ENCODE measurements at places on chromosomes 7 and 10.

DNA sequence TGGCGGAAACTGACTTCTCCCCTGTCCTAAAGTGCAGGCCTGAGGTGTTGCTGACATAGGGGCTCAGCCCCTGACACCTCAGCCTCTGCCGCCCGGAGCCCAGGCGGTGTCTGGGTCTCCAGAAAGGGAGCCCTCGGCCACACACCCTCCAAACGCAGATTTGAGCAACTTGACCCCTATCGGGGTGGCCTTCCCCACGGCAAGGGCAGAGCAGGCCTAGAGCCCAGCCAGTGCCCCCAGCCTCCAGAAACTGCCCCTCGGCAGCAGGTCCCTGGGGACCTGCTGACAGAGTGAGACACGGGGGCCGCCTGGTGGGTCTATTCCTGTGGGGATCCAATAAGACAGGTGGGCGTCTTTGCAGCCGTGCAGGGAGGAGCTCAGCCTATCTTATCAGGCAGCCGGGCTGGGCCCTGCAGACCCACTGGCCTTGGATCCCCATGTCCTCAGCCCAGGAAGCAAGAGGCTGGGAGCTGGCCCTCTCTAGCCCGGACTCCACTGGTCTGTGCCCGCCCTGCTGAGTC lies 11.0 kb downstream of the TMEM184A start:
- no peak for DNase-seq

GRCh38 chr10:92567952-92568600 lies 5.8 kb downstream of the IDE start:
- no peak for DNase-seq

- no peak for DNase-seq
These were observed 78.8 kb downstream of the INPP5A start for GRCh38 chr10:132616170-132616995.

DNA sequence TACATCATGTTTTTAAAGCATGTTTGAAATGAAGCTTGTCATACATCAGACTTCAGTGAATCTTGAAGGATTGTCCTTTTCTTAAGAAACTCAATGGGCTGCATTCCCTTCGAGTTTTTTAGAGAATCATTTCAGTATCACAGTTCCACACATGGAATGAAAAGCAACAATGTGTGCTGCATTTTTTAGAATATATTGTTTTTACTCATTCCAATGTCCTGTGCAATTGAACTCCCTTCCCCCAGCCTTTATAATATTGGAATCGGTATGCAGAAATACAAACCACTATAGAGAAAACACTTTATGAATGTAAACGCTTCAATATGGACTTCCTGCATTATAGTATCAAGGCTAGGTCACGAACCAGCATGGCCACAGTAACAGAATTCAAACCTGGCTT lies 634.4 kb downstream of the GATA3 start:
- no peak for DNase-seq

DNA sequence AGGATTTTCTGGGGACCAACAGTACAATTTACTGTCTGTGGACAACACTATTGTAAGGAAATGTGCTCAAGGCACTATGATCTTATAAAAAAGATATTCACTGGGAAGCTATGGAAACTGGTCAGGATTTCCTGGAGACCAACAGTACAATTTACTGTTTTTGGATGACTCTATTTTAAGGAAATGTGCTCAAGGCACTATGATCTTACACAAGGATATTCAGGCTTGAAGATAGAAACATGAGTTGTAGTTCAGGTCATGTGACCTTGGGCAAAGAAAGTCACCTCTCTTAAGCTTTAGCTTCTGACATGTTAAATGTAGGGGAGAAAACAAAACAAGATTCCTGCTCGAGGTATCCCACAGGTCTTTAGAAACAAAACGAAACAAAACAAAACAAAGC lies 1.7 kb upstream of the ITPRID1 start:
- DNase-seq: no peak

Data from midbrain (tissue), 1 donor.